ENCODE measurements at places on chromosomes 3 and 15. TPM values are rescaled to one million over a fixed set of nuclear protein-coding genes. Genes with fewer than 3 reads are reported as not detected.

GRCh38 chr3:110625201-110625747, 446.3 kb upstream of the NECTIN3 start:
- DNase-seq, result peak; percentile 57

GRCh38 chr15:36529296-36530011, 50.0 kb upstream of the CDIN1 start:
- DNase-seq, result no peak

DNA sequence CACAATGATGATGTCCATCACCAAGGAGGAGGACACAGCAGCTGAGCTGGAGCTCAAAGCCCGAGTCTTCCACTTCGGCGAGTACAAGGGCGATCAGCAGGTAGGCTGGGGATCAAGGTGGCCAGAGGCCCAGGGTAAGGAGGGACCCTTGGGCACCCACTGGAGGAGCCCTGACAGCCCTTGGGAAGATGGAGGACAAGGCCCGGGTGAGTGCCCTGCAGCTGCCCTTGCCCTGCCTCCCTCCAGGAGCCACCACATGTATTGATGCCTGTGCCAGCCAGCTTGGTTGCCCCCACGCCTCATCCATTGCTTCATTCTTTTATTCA, 38.4 kb downstream of the CFAP100 start:
- DNase-seq, result no peak

DNA sequence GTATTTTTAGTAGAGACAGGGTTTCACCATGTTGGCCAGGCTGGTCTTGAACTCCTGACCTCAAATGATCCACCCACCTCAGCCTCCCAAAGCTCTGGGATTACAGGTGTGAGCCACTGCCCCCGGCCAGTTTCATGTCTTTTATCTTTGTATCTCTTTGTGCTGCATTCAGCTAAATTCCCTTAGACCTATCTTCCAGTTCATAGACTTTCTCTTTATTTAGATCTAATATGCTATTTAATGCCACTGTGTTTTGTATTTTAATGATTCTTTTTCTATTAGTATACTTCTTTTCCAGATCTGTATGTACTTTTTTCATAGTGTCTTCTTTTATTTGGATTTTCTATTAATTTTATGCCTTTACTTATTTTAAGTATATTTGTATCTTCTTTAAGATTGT, 14.9 kb downstream of the MINAR1 start:
- DNase-seq, result no peak

ARGFX gene
- total RNA-seq, result not detected

GRCh38 chr3:153079386-153079785, 82.6 kb upstream of the RAP2B start:
- DNase-seq, result no peak
